ENCODE measurements at places on chromosomes 1 and 21.

DNA sequence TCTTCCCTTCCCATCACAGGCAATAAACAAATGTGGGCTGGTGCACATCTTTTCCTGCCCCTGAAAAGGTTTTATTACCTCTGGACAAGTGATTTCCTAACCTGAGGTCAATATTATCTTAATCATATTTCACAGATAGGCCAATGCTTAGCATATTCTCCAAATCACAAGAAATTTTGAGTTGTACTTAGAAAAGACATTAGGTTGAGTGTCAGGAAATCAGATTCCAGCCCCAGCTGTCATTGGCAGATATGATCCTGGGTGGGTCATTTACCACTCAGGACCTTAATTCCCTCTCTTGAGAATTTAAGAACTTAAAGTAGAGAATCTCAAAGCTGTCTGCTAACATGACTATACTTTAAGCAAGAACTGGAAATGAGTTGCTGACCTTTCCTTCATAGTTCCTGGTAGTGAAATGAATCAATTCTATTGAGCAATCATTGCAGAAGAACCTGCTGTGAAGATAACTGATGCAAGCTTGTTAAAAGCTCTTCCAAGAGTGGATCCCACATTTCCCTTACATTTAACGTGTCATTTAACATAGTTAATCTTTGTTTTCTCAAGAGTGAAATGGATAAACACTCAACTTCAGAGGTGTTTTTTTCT lies 46.4 kb upstream of the CR2 start:
- no peak for DNase-seq

DNA sequence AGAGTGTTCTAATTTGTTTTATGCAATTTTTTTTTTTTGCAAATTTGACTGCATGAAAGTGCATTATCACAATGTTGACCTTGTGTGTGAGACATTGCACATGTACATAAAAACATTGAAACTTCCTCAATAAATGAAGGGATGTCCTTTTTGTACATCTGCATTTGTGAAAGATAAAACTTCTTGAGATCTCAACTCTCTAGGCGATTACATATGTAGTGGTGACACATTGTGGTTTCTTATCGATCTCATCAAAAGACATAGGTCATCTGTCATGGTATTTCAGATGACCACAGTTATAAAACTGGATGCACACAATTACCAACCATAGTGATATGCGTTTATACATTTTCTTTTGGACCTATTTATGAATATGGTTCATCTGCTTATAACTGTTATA lies 35.6 kb upstream of the C21orf91 start:
- no peak for DNase-seq

DNA sequence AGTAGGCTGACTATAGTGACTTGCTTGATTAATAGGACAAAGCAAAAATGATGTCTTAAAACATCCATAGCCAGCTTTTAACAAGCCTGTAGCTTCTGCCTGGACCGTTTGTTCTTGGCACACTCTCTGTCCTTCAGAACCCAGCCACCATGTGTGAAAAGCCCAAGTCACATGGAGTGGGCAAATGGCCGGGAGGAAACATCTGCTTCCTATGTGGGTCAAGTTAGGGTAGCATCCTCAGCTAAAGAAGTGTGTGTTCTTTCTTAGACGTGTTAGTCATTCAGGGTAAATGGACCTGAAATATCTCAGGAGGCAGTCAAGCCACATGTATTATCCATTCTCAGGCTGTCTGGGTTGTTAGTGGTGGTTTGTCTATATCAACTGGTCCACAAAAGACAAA lies 23.4 kb downstream of the RD3 start:
- no peak for DNase-seq

DNA sequence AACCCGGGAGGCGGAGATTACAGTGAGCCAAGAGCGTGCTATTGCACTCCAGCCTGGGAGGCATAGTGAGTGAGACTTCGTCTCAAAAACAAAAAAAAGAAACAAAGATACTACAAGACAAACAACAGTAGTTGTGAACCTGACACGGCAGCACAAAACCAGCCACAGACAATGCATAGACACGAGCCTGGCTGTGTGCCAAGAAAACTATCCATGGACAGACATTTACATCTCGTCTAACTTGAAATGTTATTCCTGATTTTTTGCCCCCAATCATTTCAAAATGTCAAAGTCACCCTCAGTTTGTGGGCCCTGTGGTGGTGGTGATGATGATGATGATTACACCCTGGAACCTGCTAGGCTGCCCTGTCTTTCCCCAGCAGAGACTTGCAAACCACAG lies 6.3 kb downstream of the KLHL21 start:
- DNase-seq, result no peak

DNA sequence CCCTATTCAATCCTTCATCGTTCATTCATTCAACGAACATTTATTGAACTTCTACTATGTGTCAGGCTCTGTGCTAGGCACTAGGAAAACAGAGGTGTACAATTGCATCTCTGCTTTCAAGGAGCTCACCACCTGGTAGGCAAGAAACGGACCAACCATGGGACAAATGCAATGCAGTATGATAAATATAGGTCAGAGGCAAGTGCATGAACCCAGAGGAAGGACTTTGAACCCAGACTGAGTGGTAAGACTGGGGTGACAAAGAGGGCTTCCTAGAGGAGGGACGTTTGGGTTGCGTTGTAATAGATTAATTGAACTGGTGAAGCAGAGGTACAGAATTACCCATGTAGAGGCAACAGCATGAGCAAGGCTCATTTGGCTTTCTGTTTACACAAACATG lies 16.4 kb downstream of the CD2 start:
- no peak for DNase-seq

DNA sequence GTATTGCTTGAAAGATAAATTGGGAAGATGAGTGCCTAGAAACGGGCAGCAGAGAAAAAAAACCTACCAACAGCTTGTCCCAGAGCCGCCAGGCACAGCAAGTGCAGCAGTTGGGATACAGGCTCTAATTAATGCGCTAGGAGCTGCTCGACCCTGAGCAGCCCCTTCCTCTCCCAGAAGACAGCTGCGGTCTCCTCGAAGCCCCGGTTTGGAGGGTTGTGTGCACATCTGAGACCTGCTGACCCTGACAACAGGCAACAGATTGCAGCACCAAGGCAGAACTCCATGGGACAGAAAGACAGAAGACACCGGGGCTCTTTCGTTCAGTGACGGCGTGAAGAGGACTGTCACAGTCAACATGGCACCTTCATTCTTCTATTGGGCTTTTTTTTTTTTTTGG lies 101.4 kb downstream of the TSEN15 start:
- no peak for DNase-seq

- no peak for DNase-seq
Observed at GRCh38 chr1:37497832-37498231, 16.7 kb downstream of the MEAF6 start.

DNA sequence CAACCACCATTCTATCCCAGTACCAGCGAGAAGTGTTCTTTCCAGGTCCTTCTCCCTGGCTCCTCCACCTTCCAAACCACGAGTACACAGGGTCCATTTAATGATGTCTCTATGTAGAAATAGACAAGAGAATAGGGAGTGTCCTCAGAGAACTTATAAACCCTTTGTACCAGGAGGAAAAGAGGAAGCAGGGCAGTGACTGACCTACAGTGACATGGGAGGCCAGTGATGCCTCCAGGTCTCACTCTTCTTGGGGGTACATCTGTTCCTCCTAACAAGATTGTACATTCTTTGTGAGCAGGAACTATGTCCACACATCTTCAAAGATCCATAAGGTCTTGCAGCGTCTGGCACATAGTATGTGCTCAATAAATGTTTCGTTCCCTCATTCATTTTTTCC lies 18.7 kb upstream of the FMOD start:
- no peak for DNase-seq

DNA sequence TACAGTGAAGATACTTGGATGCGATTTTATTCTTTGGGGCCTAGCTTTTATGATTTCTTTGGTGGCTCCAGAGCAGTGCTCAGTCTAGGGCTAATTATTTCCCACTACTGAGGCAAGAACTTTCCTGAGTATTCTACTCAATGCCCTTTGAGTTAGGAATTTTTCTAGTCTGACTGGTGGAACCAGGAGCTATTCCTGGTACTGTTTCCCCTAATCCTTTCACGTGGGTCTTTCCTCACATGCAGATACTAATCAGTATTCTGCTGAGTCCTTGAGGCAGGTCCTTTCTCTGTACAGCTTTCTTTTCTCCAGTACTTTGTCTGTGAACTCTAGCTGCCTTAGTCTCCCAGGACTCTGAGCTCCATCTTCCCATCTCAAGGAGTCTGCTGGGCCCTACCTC lies 76.7 kb downstream of the TRIM11 start:
- DNase-seq, result no peak

DNA sequence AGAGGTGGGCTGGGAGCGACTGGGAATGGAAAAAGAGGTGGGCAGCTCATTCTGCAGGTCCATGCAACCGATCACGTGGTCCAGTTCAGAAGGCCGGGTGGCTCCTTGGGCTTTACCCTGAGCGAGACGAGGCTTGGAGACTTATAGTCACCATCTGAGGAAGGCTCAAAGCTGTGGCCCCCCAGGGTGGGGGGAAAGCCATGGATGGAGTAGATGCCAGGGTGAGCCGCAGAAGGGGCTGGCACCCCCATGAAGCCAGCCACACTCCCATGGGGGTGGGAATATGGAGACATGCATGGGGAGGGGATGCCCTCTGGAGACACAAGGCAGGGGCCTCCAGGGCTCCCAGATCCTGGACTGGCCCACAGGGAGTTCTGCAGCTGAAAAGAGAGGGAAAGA lies 9.8 kb downstream of the ALX3 start:
- DNase-seq, result no peak

- no peak for DNase-seq
Observed at GRCh38 chr1:185393205-185393604, 76.2 kb upstream of the IVNS1ABP start.

DNA sequence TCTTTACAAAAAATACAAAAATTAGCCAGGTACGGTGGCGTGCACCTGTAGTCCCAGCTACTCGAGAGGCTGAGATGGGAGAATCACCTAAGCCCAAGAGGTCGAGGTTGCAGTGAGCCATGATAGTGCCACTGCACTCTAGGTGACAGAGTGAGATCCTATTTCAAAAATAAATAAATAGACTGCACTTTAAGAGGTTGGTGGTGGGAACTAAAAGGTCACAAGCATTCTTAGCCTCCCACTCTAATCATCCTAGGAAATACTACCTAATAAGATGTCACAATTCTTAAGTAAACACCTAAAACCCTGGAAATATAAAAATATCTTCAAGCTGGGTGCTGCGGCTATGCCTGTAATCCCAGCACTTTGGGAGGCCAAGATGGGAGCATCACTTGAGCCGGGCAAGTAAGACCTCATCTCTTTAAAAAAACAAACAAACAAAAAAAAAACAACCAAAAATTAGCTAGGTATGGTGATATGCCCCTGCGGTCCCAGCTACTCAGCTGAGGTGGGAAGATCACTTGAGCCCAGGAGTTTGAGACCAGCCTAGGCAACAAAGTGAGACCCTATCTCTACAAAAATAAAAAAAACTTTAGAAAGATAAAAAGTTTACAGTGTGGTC lies 4.1 kb downstream of the DCAF8 start:
- no peak for DNase-seq

- no peak for DNase-seq
Observed at GRCh38 chr1:179781962-179782361, 38.9 kb downstream of the FAM163A start.

DNA sequence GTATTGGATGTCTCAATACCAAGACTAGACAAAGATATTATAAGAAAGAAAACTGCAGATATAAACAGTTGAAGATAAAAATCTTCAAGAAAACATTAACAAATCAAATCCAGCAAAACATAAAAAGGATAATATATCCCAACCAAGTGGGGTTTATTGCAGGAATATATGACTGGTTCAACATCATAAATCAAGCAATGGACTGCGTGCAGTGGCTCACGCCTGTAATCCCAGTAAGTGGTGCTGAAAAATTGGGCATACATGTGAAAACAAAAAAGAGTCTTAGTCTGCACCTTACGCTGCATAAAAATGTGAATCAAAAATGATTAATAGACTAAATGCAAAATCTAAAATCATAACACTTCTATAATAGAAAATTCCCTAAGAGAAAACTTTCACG lies 112.9 kb upstream of the PDE4B start:
- DNase-seq, result no peak

GRCh38 chr1:66311092-66311491 lies 222.9 kb upstream of the SGIP1 start:
- DNase-seq, result no peak

DNA sequence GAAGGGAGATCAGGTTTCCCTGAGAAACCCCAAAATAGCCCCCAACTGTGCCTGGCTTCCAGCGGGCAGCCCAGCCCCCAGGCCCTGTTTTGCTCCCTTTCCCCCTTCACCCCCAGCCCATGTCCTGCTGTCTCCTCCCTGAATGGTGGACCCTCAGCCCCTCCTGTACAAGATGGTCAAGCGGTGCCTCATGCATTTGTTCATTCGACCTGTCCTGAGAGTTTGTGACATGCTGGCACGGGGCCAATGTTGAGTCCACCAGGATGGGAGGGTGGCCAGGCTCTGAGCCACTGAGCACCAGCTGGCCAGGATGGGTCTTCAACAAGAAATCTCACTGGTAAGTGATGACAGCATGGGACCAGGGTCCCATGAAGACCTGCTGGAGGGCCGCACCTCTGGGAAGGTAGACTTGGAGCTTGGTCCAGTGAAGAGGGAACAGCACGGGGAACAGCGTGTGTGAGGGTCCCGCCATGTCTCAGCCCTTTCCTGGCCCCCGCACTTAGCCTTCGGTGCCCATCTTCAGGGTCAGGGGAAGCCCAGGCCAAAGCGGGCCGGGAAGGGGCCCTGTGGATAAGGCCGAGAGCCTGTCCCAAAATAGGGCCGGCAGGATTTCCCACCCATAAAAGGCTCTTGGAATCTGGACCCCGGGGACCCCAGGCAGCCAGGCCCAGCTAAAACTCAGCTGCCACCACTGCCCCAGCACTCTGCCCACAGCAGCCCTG lies at the start of gene CALML6:
CALML6 (plus strand) TSS at position 290 of the 722 bp plus-strand sequence; CDS start at position 311, 21 bp downstream.
- DNase-seq, result no peak

GRCh38 chr1:49125746-49126145 lies 349.1 kb upstream of the BEND5 start:
- no peak for DNase-seq

DNA sequence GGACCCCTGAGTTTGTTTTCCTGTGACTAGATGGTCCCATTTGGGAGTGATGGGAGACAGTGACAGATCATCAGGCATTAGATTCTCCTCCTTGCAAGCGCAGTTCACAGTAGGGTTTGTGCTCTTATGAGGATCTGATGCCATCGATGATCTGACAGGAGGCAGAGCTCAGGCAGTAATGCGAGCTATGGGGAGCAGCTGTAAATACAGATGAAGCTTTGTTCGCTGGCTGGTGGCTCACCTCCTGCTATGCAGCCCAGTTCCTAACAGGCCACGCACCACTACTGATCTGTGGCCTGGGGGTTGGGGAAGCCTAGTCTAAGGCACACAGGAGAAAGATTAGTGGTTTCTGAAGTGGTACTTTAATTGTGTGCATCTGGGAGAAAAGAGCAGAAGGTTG lies 7.1 kb upstream of the PLPP3 start:
- no peak for DNase-seq
